NCI-H1105 (cell line): ENCODE measurements at places on chromosomes 6 and 20.
A peak's percentile ranks its signal among the peaks of the same experiment; 100 is the strongest.

- DNase-seq = no peak
Measured at GRCh38 chr6:34236131-34236442, 586 bp upstream of the HMGA1 start.

DNA sequence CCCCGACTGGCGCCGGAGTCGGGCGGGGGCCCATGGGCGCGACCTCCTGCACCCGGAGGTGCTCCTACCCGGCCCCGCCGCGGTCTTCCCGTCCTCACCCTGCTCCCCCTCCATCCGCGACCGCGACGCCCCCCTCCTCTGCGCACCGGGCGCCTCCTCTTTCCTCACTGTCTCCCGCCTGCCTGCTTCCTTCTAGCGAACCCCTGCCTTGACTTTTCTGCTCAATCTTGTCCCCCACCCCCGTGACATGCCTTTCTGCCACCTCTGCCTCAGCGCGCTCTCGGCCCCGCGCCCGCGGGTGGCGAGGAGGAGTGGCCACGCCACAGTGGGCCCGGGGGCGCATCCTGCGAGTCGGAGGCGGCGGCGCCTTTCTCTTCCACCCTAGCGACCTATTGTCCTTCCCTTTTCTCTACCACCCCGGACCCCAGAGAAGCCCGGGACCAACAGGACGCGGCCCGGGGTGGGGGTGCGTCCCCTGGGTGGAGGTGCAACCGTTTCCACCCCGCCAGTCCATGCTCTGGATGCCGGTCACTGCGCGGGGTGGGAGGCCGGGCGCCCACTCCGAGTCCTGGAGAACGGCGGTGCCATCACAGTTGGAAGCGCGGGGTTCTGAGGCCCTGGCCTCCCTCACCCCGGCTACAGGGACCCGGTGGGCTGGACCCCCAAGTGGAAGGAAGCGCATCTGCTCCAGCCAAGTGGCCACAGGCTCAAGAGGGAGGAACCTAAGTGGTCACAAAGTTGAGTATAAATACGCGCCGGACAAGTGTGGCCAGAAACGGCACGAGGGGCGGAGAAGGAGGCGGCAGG is 2.0 kb downstream of the PDE10A start:
- peak; percentile 31 for DNase-seq

DNA sequence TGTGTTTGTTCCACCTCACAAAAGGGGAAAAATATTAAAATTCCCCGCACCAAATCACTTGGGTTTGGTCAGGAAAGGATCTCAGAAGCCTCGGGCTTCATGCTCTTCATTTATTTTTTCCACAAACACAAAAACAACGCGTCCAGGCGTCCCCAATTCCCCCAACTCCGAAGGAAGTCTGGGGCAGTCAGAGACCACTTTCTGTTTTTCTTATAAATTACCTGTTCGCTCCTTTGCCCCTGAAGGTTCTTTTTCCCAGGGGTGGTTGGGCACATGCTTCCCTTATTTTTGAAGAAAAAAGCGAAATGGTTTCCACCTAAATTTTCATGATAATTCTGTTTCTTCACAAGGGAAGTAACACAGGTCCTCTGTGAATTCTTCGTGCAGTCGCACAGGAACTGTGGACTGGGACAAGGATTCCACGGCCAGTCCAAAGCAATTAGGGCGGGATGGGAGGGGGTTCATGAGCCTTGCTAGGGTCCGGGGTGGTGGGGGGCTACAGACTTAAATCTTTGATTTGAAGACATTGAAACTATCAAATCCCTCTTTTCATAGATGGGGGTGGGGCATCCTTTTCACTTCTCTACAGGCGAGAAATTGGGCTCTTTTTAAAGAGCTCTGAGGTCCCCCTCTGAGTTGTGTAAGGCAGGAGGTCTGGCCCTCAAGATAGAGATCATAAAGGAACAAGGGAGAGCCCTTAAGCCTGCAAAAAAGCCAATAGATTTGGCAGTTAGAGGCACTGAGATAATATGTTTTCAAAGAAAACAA is 30.5 kb upstream of the HFE start:
- DNase-seq = no peak

DNA sequence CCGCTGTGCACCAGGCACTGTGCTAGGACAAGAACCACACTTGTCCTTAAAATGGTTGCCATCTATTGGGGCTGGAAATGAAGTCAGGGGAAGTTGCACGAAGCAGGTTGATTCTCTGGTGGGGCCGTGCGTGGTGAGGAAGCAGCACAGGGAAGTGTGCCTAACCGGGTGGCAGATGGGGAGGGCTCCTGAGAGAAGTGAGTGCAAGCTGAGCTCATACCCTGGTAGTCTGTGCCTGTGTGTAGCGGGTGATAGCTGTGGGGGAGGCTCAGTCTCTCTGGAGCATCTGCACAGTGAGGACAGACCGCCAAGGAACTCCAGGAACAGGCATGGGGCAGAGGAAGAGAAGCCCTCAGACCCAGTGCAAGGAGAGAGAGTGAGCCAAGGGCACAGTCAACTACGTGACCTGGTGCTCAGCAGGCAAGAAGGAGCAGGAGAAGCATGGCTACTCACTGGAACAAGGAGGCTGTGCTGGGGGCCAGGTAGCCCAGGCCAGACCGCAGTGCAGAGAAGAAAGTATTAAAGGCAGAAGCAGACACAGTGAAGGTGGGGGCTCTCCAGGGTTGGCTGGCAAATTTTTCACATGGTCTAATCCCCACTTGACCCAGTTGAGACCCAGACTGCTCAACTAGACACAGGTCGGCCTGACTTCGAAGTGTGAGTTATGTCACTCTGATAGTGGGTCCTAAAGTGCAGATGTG is 155.0 kb downstream of the CDH26 start:
- DNase-seq = no peak

GRCh38 chr6:159357211-159357915 is 188.2 kb downstream of the FNDC1 start:
- DNase-seq = no peak

DNA sequence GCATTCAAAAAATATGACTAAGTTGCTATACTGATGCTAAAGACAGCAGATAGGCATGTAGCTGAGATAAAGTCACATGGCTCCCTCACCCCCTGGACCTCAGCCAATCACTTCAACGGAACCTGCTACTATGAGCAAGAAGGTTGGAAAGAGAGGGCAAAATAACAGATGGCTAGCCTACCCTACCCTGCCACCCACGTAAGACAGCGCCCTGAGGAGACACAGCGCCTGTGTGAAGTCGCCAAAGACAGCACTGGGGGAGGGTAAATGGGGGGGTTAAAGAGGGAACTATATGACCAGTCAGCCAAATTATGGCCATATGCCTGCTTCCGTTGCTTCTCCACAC is 163.2 kb downstream of the RALGAPA2 start:
- peak; percentile 94 for DNase-seq

DNA sequence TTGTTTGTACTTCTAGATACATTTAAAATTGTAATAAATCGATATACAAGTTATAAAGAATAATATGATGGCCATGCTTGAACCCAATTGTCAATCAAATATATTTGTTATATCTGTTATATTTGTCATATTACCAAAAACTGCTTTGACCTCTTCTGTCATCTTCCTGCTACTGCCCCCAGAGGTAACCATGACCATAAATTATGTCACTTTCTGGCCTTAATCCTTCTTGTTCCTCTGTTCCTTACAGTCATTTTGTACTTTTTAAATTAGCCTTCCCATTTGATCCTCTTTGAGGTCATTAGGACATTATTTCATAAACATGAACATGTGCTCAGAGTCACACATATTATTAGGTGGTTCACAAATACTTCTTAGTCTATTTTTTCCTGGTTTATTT is 124.7 kb downstream of the HFE start:
- no peak for DNase-seq
